Foreskin keratinocyte (primary cell): ENCODE measurements at places on chromosomes 12 and 14. TPM values are rescaled to one million over a fixed set of nuclear protein-coding genes. Genes with fewer than 3 reads are reported as not detected.

The NANOG gene
- 0.18 TPM in 1 of 2 replicates, not detected in the other for total RNA-seq

The DUSP6 gene
- total RNA-seq = 163 and 174 TPM in 2 replicates

The EML5 gene
- 0.39 and 0.78 TPM in 2 replicates for total RNA-seq

The DACT1 gene
- 0.07 and 0.20 TPM in 2 replicates for total RNA-seq

The TDRD9 gene
- total RNA-seq = 0.35 and 1.6 TPM in 2 replicates

The PLEKHD1 gene
- total RNA-seq = not detected in 2 replicates

The RFLNA gene
- total RNA-seq = 4.7 and 45.5 TPM in 2 replicates

The B4GALNT3 gene
- total RNA-seq = 7.3 and 7.7 TPM in 2 replicates

The STX2 gene
- 19.0 and 21.3 TPM in 2 replicates for total RNA-seq

The PPP1R36 gene
- total RNA-seq = 0.88 and 0.99 TPM in 2 replicates

The FITM1 gene
- total RNA-seq = 0.32 and 0.37 TPM in 2 replicates

The MDGA2 gene
- total RNA-seq = not detected in 2 replicates

The MYG1 gene
- 65.7 and 66.0 TPM in 2 replicates for total RNA-seq

The TESPA1 gene
- not detected in 2 replicates for total RNA-seq

The RPL10L gene
- total RNA-seq = not detected in 2 replicates

The OXA1L gene
- total RNA-seq = 78.7 and 85.8 TPM in 2 replicates

The CEBPE gene
- not detected in 2 replicates for total RNA-seq

The PIANP gene
- 0.04 TPM in 1 of 2 replicates, not detected in the other for total RNA-seq

The SMARCD1 gene
- 99.8 and 102 TPM in 2 replicates for total RNA-seq

The CCDC177 gene
- not detected in 2 replicates for total RNA-seq

The TWF1 gene
- total RNA-seq = 134 TPM in 2 replicates

The STXBP6 gene
- 0.25 and 0.37 TPM in 2 replicates for total RNA-seq

The FAM186B gene
- 0.32 and 0.37 TPM in 2 replicates for total RNA-seq

The RILPL1 gene
- total RNA-seq = 20.5 and 21.3 TPM in 2 replicates

The APOF gene
- not detected in 2 replicates for total RNA-seq

The EML1 gene
- 3.7 and 7.4 TPM in 2 replicates for total RNA-seq

The KCNC2 gene
- total RNA-seq = not detected in 2 replicates

The BICDL1 gene
- total RNA-seq = 6.4 and 7.0 TPM in 2 replicates

The TMEM30B gene
- total RNA-seq = 17.9 and 19.8 TPM in 2 replicates

The GYS2 gene
- not detected in 2 replicates for total RNA-seq

The KRT3 gene
- total RNA-seq = not detected in 2 replicates

The CCDC175 gene
- not detected in 2 replicates for total RNA-seq

The JDP2 gene
- total RNA-seq = 31.0 and 32.3 TPM in 2 replicates

The GPRC5D gene
- total RNA-seq = not detected in 2 replicates

The DLK1 gene
- total RNA-seq = not detected in 2 replicates

The AQP2 gene
- total RNA-seq = not detected in 2 replicates

The SPIC gene
- not detected in 2 replicates for total RNA-seq

The LALBA gene
- not detected in 2 replicates for total RNA-seq

The DPF3 gene
- total RNA-seq = 0.18 and 0.95 TPM in 2 replicates

The MFAP5 gene
- total RNA-seq = 158 and 191 TPM in 2 replicates

The TMTC1 gene
- total RNA-seq = 0.10 and 0.25 TPM in 2 replicates

The ADCY6 gene
- 10.3 and 12.5 TPM in 2 replicates for total RNA-seq

The SCN8A gene
- 1.3 and 6.1 TPM in 2 replicates for total RNA-seq

The LRRC10 gene
- not detected in 2 replicates for total RNA-seq

The WIF1 gene
- not detected in 2 replicates for total RNA-seq

The ST8SIA1 gene
- total RNA-seq = 0.46 and 0.54 TPM in 2 replicates

The DPPA3 gene
- not detected in 2 replicates for total RNA-seq

The CCDC196 gene
- not detected in 2 replicates for total RNA-seq

The UBC gene
- 1,251 and 1,486 TPM in 2 replicates for total RNA-seq

The WNT1 gene
- not detected in 2 replicates for total RNA-seq

The KCNMB4 gene
- total RNA-seq = 0.11 and 1.1 TPM in 2 replicates

The NPFF gene
- not detected in 2 replicates for total RNA-seq

The TMPRSS12 gene
- total RNA-seq = not detected in 2 replicates

The RASSF3 gene
- 12.4 and 13.6 TPM in 2 replicates for total RNA-seq

The IL26 gene
- not detected in 2 replicates for total RNA-seq
